Type B pancreatic cell (in vitro differentiated cells): ENCODE measurements at places on chromosomes 1 and 21. TPM values are rescaled to one million over a fixed set of nuclear protein-coding genes. Genes with fewer than 3 reads are reported as not detected.

Gene GORAB
- 13.7 and 19.4 TPM in 2 replicates for total RNA-seq

Gene GNG4
- 28.5 and 64.2 TPM in 2 replicates for total RNA-seq

DNA sequence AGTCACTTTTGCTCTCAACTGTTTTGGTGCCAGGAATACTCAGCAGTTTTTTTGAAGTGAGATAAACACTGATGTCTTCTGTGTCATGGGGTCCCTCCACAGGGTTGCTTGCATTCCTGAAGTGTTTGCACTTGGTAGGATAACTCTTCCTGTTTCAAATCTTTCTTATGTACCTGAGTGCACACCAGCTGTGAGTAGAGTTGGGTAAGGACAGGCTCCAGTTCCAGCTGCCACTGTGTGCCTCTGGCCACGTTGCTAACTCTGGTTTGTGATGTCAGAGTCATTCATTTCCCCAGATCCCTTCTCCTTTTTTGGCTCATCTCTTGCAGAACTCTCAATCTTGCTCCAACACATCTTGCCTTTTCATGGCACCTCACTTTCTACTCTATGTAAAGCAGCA is 356.3 kb upstream of the B3GALT2 start:
- no peak for DNase-seq

GRCh38 chr1:77639056-77639455 is 43.4 kb downstream of the ZZZ3 start:
- DNase-seq = no peak

DNA sequence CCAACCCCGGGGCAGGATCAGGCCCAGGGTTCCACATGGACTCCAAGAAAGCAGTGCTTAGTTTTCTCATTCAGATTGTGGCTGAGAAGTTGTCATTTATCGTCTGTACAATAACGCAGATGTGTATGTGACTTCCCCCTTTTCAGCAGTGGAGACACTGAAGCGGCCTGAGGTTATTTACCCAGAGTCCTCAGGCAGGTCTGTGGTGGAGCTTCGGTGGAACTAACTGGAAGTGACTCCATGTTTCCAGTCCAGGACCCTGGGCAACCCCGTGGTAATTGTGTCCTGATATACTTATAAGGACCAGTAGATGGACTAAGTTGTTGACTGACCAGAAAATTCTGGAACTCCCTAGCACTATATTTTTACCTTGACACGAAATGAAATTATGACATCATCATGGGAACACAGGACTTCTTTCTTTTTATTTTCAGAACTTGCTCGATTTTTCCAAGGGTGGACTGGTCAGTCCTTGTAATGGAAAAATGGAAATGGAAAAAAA is 1.0 kb upstream of the IER5 start:
- no peak for DNase-seq

DNA sequence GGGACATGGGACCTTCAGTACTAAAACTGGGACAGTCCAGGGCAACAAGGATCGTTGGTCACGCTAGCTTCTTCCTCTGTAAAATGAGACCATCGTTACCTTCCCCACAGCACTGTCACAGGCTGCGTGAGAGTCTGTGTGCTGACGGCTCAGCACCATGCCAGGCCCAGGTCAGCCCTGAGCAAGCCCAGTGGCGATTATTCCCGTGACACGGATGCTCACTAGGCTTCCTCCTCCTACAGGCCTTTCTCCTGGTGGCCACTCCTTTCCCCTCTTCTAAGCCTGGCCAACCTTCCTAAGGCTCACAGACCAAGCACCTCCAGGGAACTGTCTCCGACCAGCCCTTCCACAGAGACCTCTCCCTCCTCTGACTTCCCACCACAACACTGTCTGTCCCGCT is 69.3 kb upstream of the RUNX3 start:
- no peak for DNase-seq

- DNase-seq = peak; percentile 62
Observed at GRCh38 chr1:31583082-31583994, 7.0 kb downstream of the TINAGL1 start.

- no peak for DNase-seq
Observed at GRCh38 chr1:193105821-193106177, 585 bp upstream of the GLRX2 start.
